Activated CD4-positive, alpha-beta T cell treated with anti-CD3 and anti-CD28 coated beads, Interleukin-2, amount 50 U/mL, for 4 hours (primary cell): ENCODE measurements at places on chromosomes 2 and 18.

DNA sequence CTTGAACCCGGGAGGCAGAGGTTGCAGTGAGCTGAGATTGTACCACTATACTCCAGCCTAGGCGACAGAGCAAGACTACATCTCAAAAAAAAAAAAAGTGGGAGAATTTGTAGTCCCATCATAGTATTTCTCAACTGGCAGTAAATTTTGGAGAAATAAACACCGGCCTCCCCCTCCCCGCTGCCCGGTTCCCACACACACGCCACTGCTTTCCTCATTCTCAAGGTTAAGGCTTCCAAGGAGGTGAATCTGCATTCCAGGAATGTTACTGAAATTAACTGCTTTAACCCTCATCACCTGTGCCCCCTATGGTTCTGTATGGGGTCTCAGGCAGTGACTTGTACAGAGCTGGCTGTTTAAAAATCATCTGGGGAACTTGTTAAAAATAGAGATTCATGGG lies 49.9 kb downstream of the MRPL35 start:
- DNase-seq = no peak

GRCh38 chr2:105521616-105522015 lies 122.8 kb upstream of the FHL2 start:
- DNase-seq = no peak

- no peak for DNase-seq
Measured at GRCh38 chr2:21317131-21317530, 193.4 kb downstream of the TDRD15 start.

GRCh38 chr2:169755083-169755870 lies 21.6 kb downstream of the KLHL23 start:
- no peak for DNase-seq

- DNase-seq = no peak
Measured at GRCh38 chr18:79498662-79499061, 102.9 kb downstream of the NFATC1 start.

GRCh38 chr18:46484971-46485370 lies 172.0 kb downstream of the LOXHD1 start:
- DNase-seq = no peak

DNA sequence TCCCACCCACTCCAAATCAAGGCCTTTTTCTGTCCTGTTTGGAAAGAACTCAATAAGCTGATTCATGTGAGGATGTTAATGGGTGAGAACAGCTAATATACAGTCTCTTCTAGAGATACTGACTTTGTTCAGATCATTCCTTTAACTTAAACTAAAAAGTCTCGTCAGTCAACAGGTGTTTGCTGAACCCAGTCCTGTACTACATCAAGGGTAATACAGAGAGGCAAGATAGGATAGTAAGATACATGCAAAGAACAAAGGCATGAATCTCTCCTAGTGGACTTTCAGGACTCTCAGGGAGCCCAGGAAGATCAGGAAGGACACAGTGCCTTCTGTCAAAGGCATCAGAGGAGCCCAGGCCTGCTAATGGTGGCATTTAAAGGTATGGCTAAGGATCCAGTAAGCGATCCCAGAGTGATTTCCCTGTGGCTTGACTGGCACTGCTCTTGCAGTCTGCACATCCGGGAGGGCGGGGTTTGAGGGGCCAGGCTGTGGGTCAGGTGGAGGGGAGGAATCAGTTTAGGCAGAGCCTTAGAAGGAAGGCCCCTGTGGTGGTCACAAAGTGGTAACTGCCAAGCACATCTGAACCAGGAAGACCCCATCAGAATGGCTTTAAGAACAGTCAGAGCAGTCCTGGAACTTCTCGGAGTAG lies 54.0 kb downstream of the EPAS1 start:
- no peak for DNase-seq
